ENCODE measurements at places on chromosomes 6 and 20.

GRCh38 chr6:169604076-169604475 lies 97.8 kb downstream of the WDR27 start:
- H3K27me3 ChIP-seq: no peaks in the 10 kb centered on the region
- H3K36me3 ChIP-seq: no peaks in the 10 kb centered on the region
- no peaks in the 10 kb centered on the region for H3K4me1 ChIP-seq
- H3K27ac ChIP-seq: no peak overlapping the region
- no peak overlapping the region for H3K4me3 ChIP-seq

- H3K27ac ChIP-seq: no peak overlapping the region
- no peak for DNase-seq
- no peak overlapping the region for H3K4me3 ChIP-seq
- H3K27me3 ChIP-seq: no peaks in the 10 kb centered on the region
- H3K36me3 ChIP-seq: peaks cover 5% of the 10 kb centered on the region
Observed at GRCh38 chr6:169452117-169452868, 198.6 kb upstream of the THBS2 start.

DNA sequence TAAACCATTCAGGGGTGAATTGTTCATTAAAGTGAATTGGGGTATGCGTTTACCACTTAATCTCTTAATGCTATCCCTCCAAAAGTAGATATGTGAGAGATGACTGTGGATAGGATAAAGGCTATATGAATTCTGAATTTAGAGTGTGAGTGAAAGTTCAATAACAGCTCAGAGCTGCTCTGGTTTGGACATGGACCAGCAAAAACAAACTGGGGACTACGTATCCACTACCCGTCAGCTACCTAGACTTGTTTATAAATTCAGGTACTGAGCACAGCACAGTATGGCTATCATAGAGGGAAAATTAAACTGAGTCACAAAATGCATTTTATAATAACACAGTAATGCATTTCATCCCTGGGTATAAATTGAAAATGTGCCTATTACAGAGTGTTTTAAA lies 44.4 kb downstream of the HDDC2 start:
- H3K27ac ChIP-seq: no peak overlapping the region
- no peak overlapping the region for H3K4me3 ChIP-seq
- H3K27me3 ChIP-seq: no peaks in the 10 kb centered on the region
- no peaks in the 10 kb centered on the region for H3K36me3 ChIP-seq

DNA sequence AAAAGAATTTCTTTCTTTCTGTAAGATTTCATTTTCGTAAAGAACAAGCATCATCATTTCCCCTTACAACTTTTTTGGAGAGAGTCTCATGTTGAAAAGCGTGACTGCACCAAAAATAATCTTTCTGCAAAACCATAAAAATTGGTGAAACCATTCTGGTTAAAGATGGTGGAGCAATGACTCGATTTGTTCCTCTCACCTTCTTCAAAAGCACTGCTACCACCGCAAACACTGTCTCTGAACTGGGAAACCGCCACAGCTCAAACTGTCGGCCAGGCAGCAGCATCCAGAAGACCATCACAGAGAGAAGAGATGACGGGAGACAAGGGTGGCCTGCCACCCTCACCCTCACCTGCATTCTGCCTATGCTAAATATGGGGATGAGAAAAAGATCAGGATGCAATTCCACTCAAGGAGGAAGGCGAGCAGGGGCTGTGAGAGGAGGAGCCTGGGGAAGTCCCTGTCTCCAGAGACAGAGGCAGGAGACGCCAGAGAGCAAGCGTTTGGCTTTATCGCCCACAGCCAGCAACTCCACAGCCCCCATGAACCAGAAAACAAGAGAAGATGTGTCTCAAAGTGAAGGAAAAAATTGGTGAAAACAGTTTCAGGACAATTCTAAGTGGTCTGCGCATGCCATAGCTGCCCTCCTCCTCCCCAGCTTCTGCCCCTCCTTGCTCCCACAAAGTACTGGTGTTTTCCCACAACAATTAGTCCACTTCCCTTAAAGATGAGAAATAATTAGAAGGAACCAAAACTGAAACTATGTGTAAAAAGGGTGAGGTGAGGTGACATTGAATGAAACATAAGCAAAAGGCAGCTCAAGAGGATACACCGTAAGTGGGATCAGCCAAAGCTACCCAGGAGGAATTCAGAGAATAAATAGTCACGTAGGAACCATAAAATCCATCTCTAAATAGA lies 255.5 kb downstream of the KIF16B start:
- no peak overlapping the region for H3K27ac ChIP-seq
- no peak for DNase-seq
- no peaks in the 10 kb centered on the region for H3K4me1 ChIP-seq
- H3K4me3 ChIP-seq: no peak overlapping the region

DNA sequence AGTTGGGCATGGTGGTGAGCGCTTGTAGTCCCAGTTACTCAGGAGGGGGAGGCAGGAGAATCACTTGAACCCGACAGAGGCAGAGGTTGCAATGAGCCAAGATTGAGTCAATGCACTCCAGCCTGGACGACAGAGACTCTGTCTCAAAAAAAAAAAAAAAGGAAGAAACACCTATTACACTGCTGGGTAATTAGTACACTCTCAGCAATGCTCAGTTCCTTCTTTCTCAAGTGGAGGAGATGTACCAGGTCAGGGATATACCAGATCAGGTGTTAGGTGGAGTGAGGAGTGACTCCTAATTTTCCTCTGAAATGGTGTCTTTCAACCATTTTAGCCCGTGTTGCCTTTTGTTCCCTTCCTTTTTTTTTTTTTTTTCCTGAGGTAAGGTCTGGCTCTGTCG lies 30.0 kb upstream of the UBR2 start:
- no peaks in the 10 kb centered on the region for H3K4me1 ChIP-seq
- H3K36me3 ChIP-seq: no peaks in the 10 kb centered on the region
- no peak overlapping the region for H3K4me3 ChIP-seq
- DNase-seq: no peak
- H3K27me3 ChIP-seq: no peaks in the 10 kb centered on the region

- H3K4me1 ChIP-seq: no peaks in the 10 kb centered on the region
- no peaks in the 10 kb centered on the region for H3K36me3 ChIP-seq
- H3K4me3 ChIP-seq: no peak overlapping the region
- DNase-seq: no peak
Observed at GRCh38 chr6:52352239-52353018, 9.5 kb upstream of the PAQR8 start.

GRCh38 chr6:36663504-36664446 lies 14.7 kb upstream of the CDKN1A start:
- H3K4me1 ChIP-seq: peaks cover 3% of the 10 kb centered on the region
- no peak overlapping the region for H3K27ac ChIP-seq
- no peak for DNase-seq
- no peaks in the 10 kb centered on the region for H3K36me3 ChIP-seq
- no peaks in the 10 kb centered on the region for H3K27me3 ChIP-seq

DNA sequence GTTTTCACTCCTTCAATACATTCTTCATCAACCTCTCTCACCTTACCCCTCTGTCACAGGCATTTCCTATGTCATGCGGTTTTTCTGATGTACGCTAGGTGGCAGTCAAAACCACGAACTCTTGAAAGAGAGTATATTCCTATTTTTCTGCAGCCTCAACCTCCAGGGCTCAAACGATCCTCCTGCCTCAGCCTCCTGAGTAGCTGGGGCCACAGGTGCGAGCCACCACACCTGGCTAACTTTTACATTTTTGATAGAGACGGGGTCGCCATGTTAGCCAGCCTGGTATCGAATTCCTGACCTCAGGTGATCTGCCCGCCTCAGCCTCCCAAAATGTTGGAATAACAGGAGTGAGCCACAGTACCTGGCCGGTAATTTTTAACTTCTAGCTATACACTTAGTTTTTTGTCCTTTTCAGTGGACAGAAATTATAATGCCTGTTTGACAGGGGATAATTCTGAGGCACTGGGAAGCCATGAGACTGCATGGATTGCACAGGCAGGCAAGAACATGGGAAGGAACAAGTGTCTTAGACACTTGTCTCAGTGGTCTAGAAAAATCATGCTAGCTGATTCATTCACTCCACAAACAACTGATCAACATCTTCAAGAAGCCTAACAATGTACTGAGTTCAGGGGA lies 22.5 kb upstream of the HFE start:
- H3K27me3 ChIP-seq: no peaks in the 10 kb centered on the region
- H3K4me3 ChIP-seq: no peak overlapping the region
- no peaks in the 10 kb centered on the region for H3K36me3 ChIP-seq
- no peak for DNase-seq
- no peak overlapping the region for H3K27ac ChIP-seq

GRCh38 chr6:46935687-46936086 lies 13.9 kb upstream of the ADGRF5 start:
- peak; percentile 22 for DNase-seq
- H3K27me3 ChIP-seq: no peaks in the 10 kb centered on the region
- no peak overlapping the region for H3K27ac ChIP-seq

DNA sequence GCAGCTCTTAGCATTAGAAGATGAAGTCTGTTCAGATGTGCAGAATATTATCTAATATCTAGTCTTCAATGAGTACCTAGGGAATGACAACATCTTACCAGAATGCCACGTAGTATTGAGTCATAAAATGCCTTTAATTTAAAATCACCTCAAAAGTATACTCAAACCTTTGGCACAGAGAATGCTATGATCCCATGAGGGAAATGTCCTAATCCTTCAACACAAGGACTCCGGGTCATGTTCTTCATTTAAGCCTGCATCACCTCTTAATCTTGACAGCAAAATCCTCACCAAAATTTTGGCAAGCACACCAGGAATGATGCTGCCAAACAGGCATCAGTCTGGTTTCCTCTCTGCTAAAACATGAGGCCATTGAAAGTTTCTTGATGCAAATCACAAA lies 23.6 kb upstream of the MARCKS start:
- no peak for DNase-seq
- H3K27me3 ChIP-seq: no peaks in the 10 kb centered on the region
- H3K4me3 ChIP-seq: no peak overlapping the region
- no peak overlapping the region for H3K27ac ChIP-seq

DNA sequence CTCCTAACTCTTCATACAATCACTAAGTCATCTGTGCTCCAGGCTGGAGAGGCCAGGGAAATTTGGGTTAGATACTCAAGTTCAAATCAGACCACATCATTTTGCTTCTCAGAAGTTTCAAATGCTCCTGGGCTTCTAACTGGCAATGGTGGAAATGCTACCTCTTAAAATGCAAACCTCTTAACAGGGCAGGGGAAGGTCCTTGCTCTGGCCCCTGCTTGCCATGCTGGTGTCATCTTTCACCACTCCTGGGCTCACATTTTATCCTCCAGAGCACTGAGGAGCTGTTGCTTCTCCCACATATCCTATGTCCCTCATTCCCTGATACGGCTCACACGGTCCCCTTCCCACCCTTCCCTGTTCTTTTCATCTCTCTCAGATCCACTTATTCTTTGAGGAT lies 41.8 kb upstream of the NT5E start:
- H3K4me1 ChIP-seq: peaks cover 3% of the 10 kb centered on the region
- H3K27me3 ChIP-seq: no peaks in the 10 kb centered on the region
- H3K36me3 ChIP-seq: no peaks in the 10 kb centered on the region
- H3K4me3 ChIP-seq: no peak overlapping the region
- no peak overlapping the region for H3K27ac ChIP-seq
- DNase-seq: no peak

- no peaks in the 10 kb centered on the region for H3K27me3 ChIP-seq
- no peak for DNase-seq
- H3K4me3 ChIP-seq: no peak overlapping the region
- H3K36me3 ChIP-seq: no peaks in the 10 kb centered on the region
- H3K4me1 ChIP-seq: no peaks in the 10 kb centered on the region
- H3K27ac ChIP-seq: no peak overlapping the region
Observed at GRCh38 chr6:109024784-109025183, 69.9 kb downstream of the SESN1 start.

DNA sequence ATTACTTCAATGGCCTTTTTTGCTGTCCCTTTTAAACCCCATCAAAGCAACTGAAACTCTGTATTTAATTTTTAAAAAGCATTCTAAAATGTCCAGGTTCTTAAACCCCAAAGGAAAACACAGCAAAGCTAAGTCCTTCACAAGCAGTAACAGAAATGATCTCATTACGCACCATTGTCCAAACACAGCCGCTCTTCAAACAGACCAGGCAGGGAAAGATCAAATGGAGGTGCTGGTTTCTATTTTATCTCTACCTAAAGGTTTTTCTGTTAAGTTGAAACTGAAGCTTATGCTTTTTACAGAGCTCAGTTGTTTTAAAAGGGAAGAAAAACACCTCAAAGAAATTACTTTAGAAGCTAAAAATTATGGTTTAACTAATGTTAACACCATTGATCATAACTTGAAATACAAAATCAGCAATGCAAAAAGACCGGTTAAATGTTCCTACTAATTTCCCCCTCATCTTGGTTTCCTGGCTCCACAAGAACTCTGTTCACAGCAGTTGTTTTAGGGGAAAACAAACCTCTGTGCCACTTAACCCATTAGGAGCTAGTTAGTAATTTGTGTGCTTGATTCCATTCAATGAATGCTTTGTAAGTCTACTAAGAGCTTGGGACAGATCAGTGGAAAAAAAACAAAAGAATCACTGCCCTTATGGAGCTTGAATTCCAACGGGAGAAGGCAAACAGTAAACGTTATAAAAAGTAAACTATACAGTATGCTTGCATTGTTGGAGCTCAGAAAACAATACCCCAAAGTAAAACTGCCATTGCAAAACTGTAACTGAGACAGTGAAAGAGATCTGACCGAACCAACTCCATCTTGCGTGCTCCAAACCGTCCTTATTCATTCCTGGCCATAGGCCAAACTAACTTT lies 87.4 kb downstream of the CD24 start:
- no peak for DNase-seq
- no peaks in the 10 kb centered on the region for H3K36me3 ChIP-seq
- no peaks in the 10 kb centered on the region for H3K27me3 ChIP-seq
- H3K27ac ChIP-seq: no peak overlapping the region
- peaks cover 4% of the 10 kb centered on the region for H3K4me1 ChIP-seq
- H3K4me3 ChIP-seq: no peak overlapping the region

- no peak for DNase-seq
- no peaks in the 10 kb centered on the region for H3K4me1 ChIP-seq
- no peaks in the 10 kb centered on the region for H3K36me3 ChIP-seq
- no peak overlapping the region for H3K4me3 ChIP-seq
- H3K27ac ChIP-seq: no peak overlapping the region
- no peaks in the 10 kb centered on the region for H3K27me3 ChIP-seq
Observed at GRCh38 chr20:51195419-51195901, 172.6 kb upstream of the KCNG1 start.

DNA sequence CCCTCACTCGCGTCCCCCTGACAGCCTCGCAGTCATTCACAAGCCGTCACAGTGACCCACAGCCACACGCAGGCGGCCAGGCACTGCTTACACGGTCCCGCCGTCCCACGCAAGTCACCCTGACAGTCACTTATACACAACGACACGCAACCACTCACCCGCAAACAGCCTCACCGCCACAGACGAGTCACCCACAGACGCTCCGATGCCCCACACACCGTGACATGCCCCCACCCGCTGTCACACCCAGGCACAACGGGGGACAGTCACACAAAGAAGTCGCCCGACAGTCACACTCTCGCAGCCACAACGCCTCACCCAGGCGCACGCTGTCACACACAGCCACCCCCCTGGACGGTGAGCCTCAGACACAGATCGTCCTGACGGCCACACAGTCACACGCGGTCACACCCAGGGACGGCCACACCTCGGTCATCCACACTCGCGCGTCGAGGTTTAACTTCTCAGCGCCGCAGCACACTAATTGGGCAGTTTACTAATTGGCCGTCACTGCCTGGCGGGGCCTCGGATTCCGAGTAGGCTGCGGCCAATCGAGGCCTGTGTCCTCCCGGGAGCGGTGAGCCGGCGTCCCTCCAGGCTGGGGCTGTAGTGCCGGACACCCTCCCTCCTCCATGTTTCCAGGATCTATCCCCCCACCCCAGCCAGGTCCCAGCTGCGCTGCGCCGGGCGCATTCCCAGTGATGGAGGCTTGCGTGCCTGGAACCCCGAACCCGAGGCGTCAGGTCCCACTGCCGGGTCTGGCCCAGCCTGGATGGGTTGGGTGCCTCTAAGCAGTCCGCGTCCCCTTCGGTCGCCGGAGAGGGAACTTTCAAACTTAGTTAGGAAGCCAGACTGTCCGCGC lies 790 bp downstream of the TOX2 start:
- H3K4me1 ChIP-seq: peaks cover 5% of the 10 kb centered on the region
- peak overlapping the region; percentile 47 for H3K4me3 ChIP-seq
- DNase-seq: no peak
- H3K27me3 ChIP-seq: peaks cover 21% of the 10 kb centered on the region
- H3K36me3 ChIP-seq: no peaks in the 10 kb centered on the region
- H3K27ac ChIP-seq: no peak overlapping the region
